ENCODE measurements at places on chromosomes 2 and 18.

- DNase-seq = no peak
Measured at GRCh38 chr2:128661311-128661710, 342.6 kb upstream of the HS6ST1 start.

DNA sequence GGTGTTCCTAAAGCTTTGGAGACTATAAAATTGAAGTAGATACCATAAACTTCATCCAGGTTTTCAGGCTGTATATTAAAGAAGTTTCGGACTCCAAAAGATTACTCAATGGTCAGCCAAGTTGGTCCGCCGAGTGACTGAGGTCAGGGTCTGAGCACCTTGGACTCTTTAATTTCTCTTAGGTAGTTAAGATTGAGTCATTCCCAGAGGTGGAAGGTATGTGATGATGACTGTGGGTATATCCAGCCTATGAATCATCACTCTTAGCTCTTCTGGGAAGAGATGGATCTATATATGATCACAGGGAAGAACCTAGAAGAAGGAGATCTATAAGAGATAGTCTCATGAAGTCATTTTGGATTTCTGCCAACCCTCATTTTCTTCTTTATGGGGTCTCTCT lies 3.3 kb downstream of the ITGA6 start:
- DNase-seq = no peak

- peak; percentile 68 for DNase-seq
Measured at GRCh38 chr2:26745609-26746327, 18.3 kb upstream of the SLC35F6 start.

DNA sequence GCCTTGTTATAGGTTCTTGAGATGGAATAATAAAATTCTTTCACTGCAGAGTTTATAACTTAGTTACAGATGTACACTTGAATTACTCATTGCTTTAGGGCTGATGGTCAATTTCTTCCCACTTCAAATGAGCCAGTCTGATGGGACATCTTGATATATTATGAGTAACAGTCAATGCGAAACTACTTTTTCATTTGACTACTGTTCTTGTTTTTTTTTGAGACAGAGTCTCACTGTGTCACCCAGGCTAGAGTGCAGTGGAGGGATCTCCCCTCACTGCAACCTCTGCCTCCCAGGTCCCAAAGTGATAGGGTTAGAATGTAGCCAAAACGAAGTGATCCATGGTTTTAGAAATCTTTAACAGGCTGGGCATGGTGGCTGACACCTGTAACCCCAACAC lies 57.1 kb downstream of the ST3GAL5 start:
- no peak for DNase-seq

- DNase-seq = peak; percentile 96
Measured at GRCh38 chr2:157692768-157693167, 64.1 kb upstream of the ACVR1C start.

DNA sequence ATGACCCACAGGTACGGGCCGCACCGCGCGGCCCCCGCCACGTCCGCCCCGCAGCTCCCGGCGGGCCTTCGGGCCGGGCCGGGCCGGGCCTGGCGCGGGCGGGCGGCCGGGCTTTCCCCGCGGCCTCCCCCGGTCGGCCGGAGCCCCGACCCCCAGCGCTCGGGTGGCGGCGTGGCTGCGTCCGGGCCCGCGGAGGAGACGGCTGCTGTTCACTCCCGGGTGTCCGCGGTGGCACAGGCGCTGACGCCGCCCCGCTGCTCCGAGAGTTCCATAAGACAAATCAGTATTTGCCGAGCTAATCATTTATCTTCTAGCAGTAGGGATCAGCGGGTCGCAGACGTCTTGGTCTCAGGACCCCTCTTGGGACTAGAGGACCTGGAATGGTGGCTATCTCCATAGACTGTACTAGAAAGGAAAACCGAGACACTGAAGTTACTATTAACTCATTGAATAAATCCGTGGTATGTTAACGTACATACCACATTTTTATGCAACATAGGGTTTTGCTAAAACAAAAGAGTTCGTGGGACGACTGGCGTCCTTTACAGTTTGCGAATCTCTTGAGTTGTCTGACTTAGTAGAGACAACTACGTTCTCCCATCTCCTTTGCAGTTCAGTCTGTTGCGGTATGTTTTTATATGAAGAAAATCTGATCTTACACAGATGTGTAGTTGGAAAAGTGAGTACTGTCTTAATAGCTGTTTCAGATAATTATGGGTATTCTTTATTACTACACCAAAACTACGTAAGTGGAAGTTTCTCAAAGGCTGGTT lies 500 bp downstream of the LIMS1 start:
- peak; percentile 41 for DNase-seq

DNA sequence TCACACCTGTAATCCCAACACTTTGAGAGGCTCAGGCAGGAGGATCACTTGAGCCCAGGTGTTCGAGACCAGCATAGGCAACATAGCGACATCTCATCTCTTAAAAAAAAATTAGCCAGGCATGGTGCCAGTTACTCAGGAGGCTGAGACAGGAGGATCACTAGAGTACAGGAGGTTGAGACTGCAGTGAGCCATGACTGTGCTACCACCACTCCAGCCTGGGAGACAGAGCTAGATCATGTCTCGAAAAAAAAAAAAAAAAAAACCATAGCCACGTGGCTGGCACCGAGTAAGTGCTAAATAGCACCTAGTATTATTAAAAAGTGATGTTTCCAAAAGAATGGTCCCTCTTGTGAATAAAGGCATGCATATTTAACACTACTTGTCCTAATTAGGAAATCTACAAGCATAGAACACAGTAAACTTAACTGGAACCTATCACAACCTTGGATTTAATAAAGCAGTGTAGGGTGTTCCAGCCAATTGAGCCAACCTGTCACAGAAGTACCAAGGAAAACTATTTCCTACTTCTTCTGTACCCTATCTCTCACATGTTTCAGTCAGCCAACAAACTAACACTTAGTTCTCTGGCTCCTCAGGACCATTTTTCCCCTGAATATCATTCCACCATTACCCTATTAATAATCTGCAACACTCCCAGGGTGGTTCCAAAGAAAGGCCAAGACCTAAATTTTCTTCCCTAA lies 8.8 kb downstream of the RAB1A start:
- no peak for DNase-seq

GRCh38 chr2:112980537-112980936 lies 2.7 kb downstream of the IL36G start:
- DNase-seq = no peak

- peak; percentile 44 for DNase-seq
Measured at GRCh38 chr2:159073256-159073655, 104.8 kb downstream of the TANC1 start.

GRCh38 chr18:48889115-48889941 lies 61.4 kb downstream of the SMAD7 start:
- DNase-seq = no peak

GRCh38 chr2:152115952-152116351 lies 17.1 kb upstream of the CACNB4 start:
- DNase-seq = no peak

- no peak for DNase-seq
Measured at GRCh38 chr2:46207591-46207990, 89.6 kb upstream of the EPAS1 start.

GRCh38 chr18:59537579-59537978 lies 159.6 kb downstream of the CCBE1 start:
- DNase-seq = no peak

DNA sequence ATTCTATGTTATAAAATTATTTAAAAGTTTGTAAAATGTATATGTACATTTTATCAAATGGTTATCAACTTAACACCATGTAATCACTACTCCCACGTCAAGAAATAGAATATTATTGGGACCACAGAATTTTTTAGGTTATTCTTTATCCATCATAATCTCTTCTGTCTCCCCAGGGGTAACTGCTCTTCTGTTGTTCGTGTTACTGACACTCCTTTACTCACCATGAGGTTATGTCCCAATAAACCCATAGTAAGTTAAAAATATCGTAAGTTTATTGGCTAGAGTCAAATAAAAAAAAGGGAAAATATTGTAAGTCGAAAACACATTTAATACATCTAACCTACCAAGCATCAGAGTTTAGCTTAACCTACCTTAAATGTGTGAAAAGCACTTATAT lies 14.0 kb downstream of the OTX1 start:
- DNase-seq = no peak

DNA sequence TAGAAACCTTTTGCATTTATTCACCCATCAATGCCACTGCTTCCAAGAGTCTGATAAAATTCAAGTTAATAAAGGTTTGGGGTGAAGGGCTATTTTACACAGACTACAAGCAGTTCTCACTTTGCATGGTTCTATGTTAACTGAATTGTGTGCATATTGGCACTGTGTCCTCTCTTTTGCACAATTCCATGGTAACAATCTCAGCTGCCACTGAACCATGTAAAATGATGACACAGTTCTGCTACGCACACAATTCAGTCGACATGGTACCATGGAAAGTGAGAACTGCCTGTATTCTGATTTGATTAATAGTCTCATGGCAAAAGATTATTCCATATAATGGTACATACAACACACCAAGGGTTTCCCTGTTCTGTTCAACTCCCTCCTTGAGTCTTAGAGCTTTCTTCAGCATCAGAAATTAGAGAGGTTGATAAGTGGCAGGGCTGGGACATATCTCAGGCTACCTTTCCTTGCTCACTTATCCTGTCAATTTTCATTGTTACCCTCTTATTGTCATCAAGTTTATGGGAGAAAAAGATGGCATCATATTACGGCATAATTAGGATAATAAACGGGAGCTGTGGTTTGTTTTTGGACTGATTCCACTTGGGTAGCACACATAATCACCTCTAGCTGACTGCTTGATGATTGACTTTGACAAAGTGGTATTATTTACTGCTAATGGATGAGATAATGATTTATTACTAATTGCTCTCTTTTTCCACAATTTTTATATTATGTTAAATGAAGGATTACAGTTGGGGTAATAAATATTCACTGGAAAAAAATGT lies 139.3 kb upstream of the CREB1 start:
- DNase-seq = peak; percentile 36

DNA sequence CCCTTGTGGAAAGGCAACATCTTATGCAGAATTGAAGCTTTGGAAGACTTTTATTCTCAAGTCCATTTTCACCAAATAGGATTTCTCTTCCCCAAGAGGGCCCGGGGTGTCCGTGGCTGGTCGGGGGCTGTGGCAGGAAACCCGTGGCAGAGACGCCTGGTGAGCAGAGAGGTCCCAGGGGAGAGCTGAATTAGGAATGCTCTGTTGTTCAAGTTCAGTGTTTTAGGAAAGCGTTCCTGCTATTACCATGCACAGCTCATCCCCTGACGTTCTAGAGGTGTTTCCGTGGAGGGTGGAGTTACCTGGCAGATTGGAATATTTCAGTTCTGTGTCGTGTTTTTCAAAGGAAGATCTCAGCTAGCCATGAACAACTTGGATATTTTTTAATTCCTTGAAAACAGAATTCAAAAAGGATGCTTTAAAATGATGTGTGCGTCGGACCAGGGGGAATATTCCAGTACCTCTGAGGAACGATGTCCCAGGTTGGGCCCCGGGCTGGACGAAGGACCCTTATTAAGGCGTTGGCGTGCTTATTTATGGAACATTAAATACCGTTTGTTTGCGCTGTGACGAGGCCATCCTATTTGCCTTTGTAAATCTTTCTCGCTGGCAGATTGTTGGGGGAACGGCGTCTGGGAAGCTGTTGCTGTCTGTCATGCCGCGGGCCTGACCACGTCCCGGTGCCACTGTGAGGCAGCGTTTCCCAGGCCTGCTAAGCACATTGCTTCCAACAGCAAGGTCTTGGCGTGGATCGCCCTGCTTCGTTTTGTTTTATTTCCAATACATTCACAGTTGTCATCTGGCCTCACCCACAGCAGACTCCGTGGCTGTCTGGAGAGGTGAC lies 8.2 kb downstream of the NFATC1 start:
- no peak for DNase-seq

- DNase-seq = peak; percentile 78
Measured at GRCh38 chr18:27750014-27750413, 426.9 kb downstream of the CDH2 start.

GRCh38 chr2:52391621-52392020 lies 1359.7 kb upstream of the NRXN1 start:
- DNase-seq = peak; percentile 7

DNA sequence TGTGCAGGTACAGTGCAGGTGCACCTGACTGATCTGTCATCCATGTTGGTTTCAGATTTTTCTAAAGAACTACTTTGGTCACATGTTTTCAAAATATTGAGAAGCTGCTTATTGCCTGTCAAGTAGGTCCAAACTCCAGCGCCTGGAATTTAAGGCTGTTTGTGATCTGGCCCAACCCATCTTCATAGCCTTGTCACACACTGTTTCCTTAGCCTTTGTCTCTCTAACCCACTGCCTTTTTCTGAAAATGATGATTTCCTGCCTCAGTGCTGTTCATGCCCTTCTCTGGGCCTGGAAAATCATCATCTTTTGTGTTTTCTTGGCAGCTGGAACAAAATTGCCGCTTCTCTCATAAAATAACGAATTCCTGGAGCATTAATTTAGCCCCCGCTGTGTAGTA lies 7.2 kb downstream of the LIMS1 start:
- no peak for DNase-seq

DNA sequence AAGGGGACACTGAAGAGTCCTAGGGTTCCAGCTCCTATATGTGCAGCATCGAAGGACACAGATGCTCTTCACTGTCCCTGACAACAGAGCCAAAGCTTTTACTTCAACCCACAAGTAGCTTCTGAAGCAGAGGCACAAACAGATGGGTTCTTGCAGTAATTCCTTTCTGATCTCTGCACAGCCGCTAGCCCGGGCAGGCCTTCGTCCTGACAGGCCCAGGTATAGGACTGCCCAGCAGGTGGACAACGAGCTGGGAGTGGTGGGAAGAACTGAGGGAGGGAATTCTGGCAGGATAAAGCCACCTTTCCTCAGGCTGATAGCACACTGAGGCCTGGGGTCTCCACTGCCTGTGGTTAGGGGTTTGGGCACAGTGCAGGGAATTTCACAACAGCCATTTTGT lies 94.8 kb downstream of the RHOB start:
- no peak for DNase-seq

GRCh38 chr2:179240481-179241451 lies 23.9 kb downstream of the SESTD1 start:
- DNase-seq = no peak

DNA sequence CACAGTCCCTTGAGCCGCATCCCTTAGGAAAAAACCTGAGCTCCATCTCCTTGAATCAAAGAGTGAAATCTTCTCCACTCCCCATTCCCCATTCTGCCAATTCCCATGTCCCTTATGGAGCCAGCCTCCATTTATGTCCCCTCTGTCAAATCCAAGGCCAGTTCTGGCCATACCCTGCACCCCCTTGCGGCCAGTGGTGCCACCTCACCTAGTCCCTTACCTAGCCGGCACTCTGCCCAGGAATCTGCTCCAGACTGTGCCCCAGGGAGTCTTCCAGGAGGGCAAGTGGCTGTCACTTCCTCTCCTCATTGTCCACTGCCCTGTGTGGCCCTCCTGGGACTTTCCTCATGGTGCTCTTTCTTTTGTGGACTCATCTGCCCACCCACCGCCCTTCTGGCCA lies 195.4 kb upstream of the RMP24 start:
- DNase-seq = no peak

- no peak for DNase-seq
Measured at GRCh38 chr2:151721161-151721560, 13.1 kb downstream of the NEB start.

GRCh38 chr2:48107326-48107925 lies 201.1 kb upstream of the FBXO11 start:
- peak; percentile 60 for DNase-seq
